Karpas-422 (cell line): ENCODE measurements at places on chromosomes 5 and 9. TPM values are rescaled to one million over a fixed set of nuclear protein-coding genes. Genes with fewer than 3 reads are reported as not detected.
A peak's percentile ranks its signal among the peaks of the same experiment; 100 is the strongest.

PHYHD1 gene
- total RNA-seq, result not detected in 2 replicates

DNA sequence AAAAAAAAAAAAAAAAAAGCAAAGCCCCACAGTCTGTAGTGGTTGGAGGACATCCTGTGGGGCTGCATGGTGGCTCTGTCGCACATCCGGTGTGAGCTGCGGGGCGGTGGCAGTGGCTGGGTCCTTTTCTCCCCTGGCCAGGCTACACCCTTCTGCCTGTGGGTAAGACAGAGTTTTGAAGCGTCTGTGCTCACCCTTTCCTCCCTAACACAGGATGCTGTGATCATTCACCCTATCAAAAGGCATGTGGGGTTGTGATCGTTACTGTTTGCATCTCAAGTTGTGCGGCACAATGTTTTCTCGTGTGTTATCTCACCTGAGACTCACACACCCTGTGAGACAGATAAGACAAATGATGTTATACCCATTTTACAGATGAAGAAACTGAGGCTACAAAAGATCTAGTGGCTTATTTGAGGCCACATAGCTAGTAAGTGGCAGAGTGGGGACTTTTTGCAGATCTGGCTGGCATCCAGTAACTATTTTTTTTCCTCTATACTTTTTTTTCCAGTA lies 17.5 kb downstream of the IRF1 start:
- peaks cover 13% of the 10 kb centered on the region for H3K4me1 ChIP-seq
- no peaks in the 10 kb centered on the region for H3K27me3 ChIP-seq
- no peak for DNase-seq
- H3K36me3 ChIP-seq, result no peaks in the 10 kb centered on the region
- H3K4me3 ChIP-seq, result no peak overlapping the region

- no peak overlapping the region for H3K27ac ChIP-seq
- H3K4me3 ChIP-seq, result no peak overlapping the region
- peak; percentile 55 for DNase-seq
- H3K27me3 ChIP-seq, result no peaks in the 10 kb centered on the region
- no peaks in the 10 kb centered on the region for H3K4me1 ChIP-seq
These were observed 14.9 kb downstream of the COL5A1 start for GRCh38 chr9:134656334-134657006.

DNA sequence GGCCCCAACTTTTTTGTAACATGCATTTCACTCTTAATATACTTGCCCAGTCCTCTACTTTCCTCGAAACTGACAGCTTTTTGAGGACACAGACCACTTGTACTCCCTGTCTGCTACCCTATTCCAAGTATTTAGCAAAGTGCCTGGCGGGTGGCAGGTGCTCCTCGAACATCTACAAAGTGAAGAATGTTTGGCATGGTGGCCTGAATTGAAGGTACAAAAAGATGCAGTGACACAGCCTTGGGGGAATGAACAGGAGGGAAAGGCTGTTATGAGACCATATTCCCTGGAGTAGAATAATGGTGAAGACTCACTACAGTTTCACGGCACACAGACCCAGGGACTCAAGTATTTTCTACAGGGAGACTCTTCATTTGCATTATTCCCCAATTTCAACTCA lies 590.9 kb downstream of the PRELID2 start:
- H3K27me3 ChIP-seq, result no peaks in the 10 kb centered on the region
- no peaks in the 10 kb centered on the region for H3K4me1 ChIP-seq
- no peak overlapping the region for H3K27ac ChIP-seq
- no peak for DNase-seq

- H3K27me3 ChIP-seq, result no peaks in the 10 kb centered on the region
- no peaks in the 10 kb centered on the region for H3K4me1 ChIP-seq
- no peak overlapping the region for H3K4me3 ChIP-seq
- no peaks in the 10 kb centered on the region for H3K36me3 ChIP-seq
- no peak overlapping the region for H3K27ac ChIP-seq
- peak; percentile 73 for DNase-seq
These were observed 3.2 kb downstream of the SH3PXD2B start for GRCh38 chr5:172450861-172451695.

GRCh38 chr5:52759331-52759730 lies 28.4 kb upstream of the ITGA1 start:
- no peaks in the 10 kb centered on the region for H3K27me3 ChIP-seq
- no peak overlapping the region for H3K27ac ChIP-seq
- DNase-seq, result no peak
- no peaks in the 10 kb centered on the region for H3K36me3 ChIP-seq
- no peaks in the 10 kb centered on the region for H3K4me1 ChIP-seq

TAF1L gene
- total RNA-seq, result not detected in 2 replicates

CCNI2 gene
- 0.15 TPM in 1 of 2 replicates, not detected in the other for total RNA-seq

- no peak overlapping the region for H3K4me3 ChIP-seq
- no peaks in the 10 kb centered on the region for H3K27me3 ChIP-seq
- H3K4me1 ChIP-seq, result no peaks in the 10 kb centered on the region
- no peaks in the 10 kb centered on the region for H3K36me3 ChIP-seq
These were observed 221.4 kb downstream of the CFAP90 start for GRCh38 chr5:7629561-7629960.

DNA sequence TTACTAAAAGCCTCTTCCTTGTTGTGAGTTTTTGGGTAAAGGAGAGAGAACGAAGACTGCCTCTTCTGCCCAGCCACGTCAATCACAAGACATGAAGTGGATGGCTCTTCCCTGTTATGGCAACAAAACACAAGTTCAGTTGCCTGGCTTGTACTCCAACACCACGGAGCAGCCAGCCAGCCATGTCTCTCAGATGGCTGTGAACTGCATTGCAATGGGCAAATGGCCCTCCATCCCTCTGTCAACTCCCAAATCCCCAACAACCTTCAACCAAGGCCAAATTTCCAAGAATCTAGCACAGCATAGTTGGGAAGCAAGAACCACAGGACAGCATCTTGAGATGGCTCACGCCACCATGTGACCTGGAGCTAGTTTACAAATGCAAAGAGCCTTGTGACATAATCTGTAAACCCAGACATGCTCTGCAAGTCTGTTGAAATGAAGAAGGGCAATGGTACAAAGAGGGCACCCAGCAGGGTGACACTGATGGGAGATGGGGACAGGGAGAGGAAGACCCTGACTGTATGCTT lies 53.9 kb downstream of the ZNF366 start:
- DNase-seq, result no peak
- no peaks in the 10 kb centered on the region for H3K27me3 ChIP-seq
- peaks cover 8% of the 10 kb centered on the region for H3K4me1 ChIP-seq
- H3K27ac ChIP-seq, result no peak overlapping the region
- H3K4me3 ChIP-seq, result no peak overlapping the region

GRCh38 chr5:148179234-148179824 lies 11.0 kb downstream of the SPINK14 start:
- no peak overlapping the region for H3K27ac ChIP-seq
- H3K4me3 ChIP-seq, result no peak overlapping the region
- DNase-seq, result peak; percentile 83
- no peaks in the 10 kb centered on the region for H3K36me3 ChIP-seq

GRCh38 chr5:87183896-87184295 lies 83.8 kb upstream of the RASA1 start:
- H3K4me1 ChIP-seq, result no peaks in the 10 kb centered on the region
- H3K4me3 ChIP-seq, result no peak overlapping the region
- no peaks in the 10 kb centered on the region for H3K27me3 ChIP-seq
- no peaks in the 10 kb centered on the region for H3K36me3 ChIP-seq
- no peak for DNase-seq

SOWAHA gene
- not detected in 2 replicates for total RNA-seq

ADCY2 gene
- total RNA-seq, result not detected in 2 replicates

GRCh38 chr5:139410121-139410992 lies 6.5 kb upstream of the SPATA24 start:
- H3K4me3 ChIP-seq, result no peak overlapping the region
- H3K27me3 ChIP-seq, result no peaks in the 10 kb centered on the region
- DNase-seq, result no peak

GLDC gene
- not detected in 2 replicates for total RNA-seq

AHRR gene
- total RNA-seq, result 2.5 and 2.6 TPM in 2 replicates

MRPL36 gene
- total RNA-seq, result 63.7 and 67.1 TPM in 2 replicates

MLANA gene
- not detected in 2 replicates for total RNA-seq

FSTL4 gene
- total RNA-seq, result not detected in 2 replicates

GRCh38 chr9:121260457-121261106 lies 7.4 kb upstream of the GSN start:
- no peak for DNase-seq
- no peak overlapping the region for H3K4me3 ChIP-seq
- H3K27me3 ChIP-seq, result no peaks in the 10 kb centered on the region
- no peaks in the 10 kb centered on the region for H3K4me1 ChIP-seq

DNA sequence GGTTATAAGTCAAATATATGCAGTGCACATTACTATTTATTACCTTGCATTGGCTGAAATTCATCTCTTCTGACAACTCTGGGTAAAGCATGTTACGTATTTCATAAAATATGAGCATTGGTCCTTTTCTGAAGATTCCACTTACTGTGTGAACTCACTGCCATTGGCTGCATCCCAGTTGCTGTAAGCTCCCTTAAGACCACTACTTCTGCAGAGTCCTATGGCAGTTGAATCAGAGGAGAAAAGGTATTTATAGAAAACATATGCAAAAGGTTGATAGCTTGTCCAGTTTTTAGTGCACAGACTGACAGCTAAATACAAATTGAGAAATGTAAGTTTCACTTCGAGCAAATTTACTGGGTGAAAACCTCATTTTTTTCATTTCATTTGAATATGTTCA lies 394.6 kb upstream of the ARRDC3 start:
- no peaks in the 10 kb centered on the region for H3K27me3 ChIP-seq
- DNase-seq, result no peak
